Neural crest cell (in vitro differentiated cells): ENCODE measurements at places on chromosomes 7 and 10. TPM values are rescaled to one million over a fixed set of nuclear protein-coding genes. Genes with fewer than 3 reads are reported as not detected.

- H3K27ac ChIP-seq = no peak overlapping the region
- H3K4me3 ChIP-seq = no peak overlapping the region
- H3K27me3 ChIP-seq = no peaks in the 10 kb centered on the region
- no peaks in the 10 kb centered on the region for H3K4me1 ChIP-seq
Observed at GRCh38 chr7:27992097-27992496, 188.5 kb downstream of the JAZF1 start.

GRCh38 chr10:52951824-52952223 is 179.2 kb upstream of the MBL2 start:
- peaks cover 12% of the 10 kb centered on the region for H3K4me1 ChIP-seq
- H3K36me3 ChIP-seq = no peaks in the 10 kb centered on the region
- no peak overlapping the region for H3K4me3 ChIP-seq
- H3K27me3 ChIP-seq = peaks cover 15% of the 10 kb centered on the region

GRCh38 chr7:155322530-155322929 is 24.9 kb downstream of the INSIG1 start:
- no peak for DNase-seq
- H3K27ac ChIP-seq = no peak overlapping the region

DNA sequence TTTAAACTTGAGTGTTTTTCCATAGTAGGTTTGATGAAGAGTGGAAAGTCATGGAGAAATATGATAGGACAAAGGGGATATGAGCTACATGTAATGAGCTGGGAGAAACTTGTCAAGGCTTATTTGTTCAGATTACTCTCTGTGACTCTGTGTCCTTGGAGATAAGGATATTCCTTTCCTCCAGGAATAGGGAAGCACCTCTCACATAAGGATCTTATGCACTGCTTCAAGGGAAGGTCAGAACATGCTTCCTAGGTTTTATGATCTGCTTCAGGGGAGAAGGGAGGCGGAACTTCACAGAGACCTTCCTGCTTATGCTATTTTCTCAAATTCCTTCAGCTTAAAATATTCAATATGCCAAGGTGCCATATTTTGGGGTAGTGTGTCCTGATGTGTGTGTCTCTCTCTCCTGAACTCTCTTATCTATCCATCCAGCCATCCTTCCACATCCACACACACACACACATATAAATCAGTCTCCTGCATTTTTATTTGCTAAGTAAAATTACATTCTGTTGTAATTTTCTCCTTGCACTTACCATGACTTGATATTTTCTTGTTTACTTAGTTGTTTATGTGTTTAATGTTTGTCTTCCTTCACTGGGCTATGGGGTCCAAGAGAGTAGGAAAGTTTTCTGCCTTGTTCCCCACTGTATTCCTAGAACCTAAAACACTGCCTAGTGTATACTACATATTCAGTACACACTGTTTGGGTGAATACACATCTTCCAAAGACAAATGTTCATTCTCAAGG is 26.4 kb downstream of the ARL4A start:
- H3K4me3 ChIP-seq = peak overlapping the region; percentile 8
- no peaks in the 10 kb centered on the region for H3K36me3 ChIP-seq
- peak overlapping the region; percentile 76 for H3K27ac ChIP-seq
- H3K4me1 ChIP-seq = peaks cover 60% of the 10 kb centered on the region

GRCh38 chr10:49024484-49024883 is 84.8 kb upstream of the LRRC18 start:
- H3K4me3 ChIP-seq = no peak overlapping the region
- no peak overlapping the region for H3K27ac ChIP-seq
- peaks cover 4% of the 10 kb centered on the region for H3K4me1 ChIP-seq
- no peaks in the 10 kb centered on the region for H3K27me3 ChIP-seq
- DNase-seq = no peak
- H3K36me3 ChIP-seq = no peaks in the 10 kb centered on the region

DNA sequence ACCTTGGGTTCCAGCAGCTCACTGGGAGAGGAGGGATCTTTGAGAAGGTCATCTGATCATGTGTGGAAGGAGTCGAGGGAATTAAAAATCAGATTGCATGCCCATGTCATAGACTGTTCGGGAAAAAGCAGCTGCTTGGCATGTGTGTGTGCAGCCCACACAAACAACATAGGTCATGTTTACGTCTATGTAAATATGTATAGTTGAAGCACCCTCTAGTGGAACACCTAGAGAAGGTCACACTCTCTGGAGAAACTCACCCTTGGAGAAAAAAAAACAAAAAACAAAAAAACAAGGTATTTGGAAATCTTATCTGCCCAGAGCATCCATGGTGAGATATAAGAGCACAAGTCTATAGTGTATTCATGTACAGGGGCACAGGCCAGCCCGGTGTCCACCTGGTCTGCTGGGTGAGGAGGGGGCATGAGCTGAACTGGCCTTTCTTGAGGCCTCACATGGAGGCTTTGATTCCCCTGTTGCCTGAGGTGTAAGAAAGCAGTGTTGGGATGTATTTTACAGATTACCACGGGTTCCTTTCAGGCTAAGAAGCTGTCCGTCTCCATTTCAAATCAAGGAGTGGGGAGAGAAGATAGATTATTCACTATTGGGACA is 98.0 kb downstream of the NPY start:
- H3K36me3 ChIP-seq = peaks cover 2% of the 10 kb centered on the region
- no peak overlapping the region for H3K27ac ChIP-seq
- no peak overlapping the region for H3K4me3 ChIP-seq
- DNase-seq = no peak
- no peaks in the 10 kb centered on the region for H3K27me3 ChIP-seq
- no peaks in the 10 kb centered on the region for H3K4me1 ChIP-seq

DNA sequence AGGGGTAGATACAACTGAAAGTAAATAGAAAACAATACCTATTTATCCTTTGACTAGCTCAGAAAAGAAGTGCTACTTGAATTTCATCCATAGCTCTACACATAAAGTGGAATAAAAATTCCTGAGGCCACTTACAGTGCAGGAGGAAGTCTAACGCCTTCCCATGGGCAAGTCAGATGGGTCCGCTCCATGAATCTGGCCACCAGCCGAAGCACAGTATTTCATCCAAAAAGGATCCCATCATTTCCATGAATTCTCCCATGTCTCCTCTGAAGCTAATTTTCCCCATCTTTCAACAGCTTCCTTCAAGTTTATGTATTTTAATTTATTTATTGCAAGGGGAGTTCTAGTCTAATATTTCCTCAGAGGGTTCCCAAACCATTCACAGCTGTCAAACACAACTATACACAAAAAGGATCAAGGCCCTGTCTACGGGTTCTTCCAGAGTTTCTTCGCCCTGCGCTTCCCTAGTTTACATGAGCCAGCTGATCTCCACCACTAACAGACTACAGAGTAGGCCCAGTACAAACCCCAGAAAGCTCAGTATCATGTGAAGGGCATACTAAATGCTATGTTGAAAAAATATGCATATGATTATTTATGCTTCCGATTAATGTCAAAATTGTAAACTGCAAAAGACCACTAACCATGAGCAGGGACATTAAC is 184.7 kb downstream of the DOCK4 start:
- no peaks in the 10 kb centered on the region for H3K4me1 ChIP-seq
- no peak for DNase-seq
- H3K27me3 ChIP-seq = no peaks in the 10 kb centered on the region

DNA sequence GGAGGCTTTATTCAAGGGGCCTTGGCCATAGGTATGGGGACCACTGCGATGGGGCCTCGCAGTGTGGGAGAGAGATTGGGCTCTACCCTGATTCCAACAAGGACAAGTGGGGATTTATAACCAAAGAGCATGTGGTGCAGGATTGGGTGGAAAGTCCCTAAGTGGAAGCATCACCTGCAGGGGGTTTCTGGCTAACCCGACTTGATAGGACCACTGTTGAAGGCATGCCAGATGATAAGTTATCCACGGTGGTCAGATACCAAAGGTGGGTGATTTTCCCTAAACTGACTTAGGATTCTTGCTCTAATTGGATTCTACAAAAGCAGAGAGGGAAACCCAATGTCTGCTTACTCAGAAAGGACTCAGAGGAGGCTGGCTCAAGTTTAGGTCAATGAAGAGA is 429.6 kb upstream of the LRGUK start:
- H3K4me1 ChIP-seq = no peaks in the 10 kb centered on the region
- H3K27me3 ChIP-seq = no peaks in the 10 kb centered on the region
- H3K27ac ChIP-seq = no peak overlapping the region
- no peak for DNase-seq

- H3K27me3 ChIP-seq = no peaks in the 10 kb centered on the region
- H3K4me3 ChIP-seq = peak overlapping the region; percentile 3
- H3K4me1 ChIP-seq = peaks cover 26% of the 10 kb centered on the region
- H3K27ac ChIP-seq = peak overlapping the region; percentile 52
- no peak for DNase-seq
Observed at GRCh38 chr7:87339373-87339897, 6.0 kb upstream of the CROT start.

GRCh38 chr7:138325434-138325833 is 134.6 kb upstream of the TRIM24 start:
- H3K36me3 ChIP-seq = peaks cover 27% of the 10 kb centered on the region
- H3K27ac ChIP-seq = no peak overlapping the region
- no peak overlapping the region for H3K4me3 ChIP-seq
- no peaks in the 10 kb centered on the region for H3K27me3 ChIP-seq

DNA sequence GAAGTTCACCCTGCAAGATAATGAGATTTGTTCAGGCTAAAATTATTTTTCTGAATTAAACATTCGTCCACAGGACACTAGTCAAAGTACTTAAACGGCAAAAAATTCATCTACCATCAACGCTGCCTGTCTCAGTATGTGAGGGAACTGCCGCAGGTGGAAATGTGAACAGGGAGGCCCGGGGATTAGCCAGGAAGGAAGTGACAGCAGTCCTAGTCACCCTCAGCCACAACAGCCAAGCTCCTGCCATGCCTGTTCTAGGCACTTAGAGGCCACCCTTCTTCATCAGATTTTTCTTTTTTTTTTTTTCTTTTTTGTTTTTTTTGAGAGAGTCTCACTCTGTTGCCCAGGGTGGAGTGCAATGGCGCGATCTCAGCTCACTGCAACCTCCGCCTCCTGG is 9.4 kb downstream of the NUDT5 start:
- no peak for DNase-seq
- H3K4me3 ChIP-seq = no peak overlapping the region
- H3K4me1 ChIP-seq = no peaks in the 10 kb centered on the region
- H3K36me3 ChIP-seq = peaks cover 3% of the 10 kb centered on the region

DNA sequence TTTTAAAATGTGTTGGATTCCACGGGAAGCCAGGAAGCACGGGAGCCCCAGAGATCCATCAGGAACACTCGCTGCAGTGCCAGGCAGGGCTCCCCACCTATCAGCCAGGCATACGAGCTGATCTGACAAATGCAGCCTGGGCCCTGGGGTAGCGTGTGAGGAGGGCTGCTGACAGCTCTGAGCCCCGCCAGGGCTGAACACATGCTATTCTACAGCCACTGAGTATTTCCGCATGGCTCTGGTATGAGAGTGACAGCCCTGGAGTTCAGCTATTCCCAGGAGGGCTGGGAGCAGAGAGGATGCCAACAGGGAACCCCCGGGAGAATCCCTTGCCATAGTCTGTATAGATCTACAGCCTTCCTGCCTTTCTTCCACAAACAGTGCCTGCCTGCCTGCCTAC is 237.3 kb upstream of the ZMIZ1 start:
- no peak overlapping the region for H3K4me3 ChIP-seq
- H3K27me3 ChIP-seq = no peaks in the 10 kb centered on the region
- peak overlapping the region; percentile 36 for H3K27ac ChIP-seq
- no peak for DNase-seq

GRCh38 chr10:28857164-28857563 is 179.8 kb downstream of the BAMBI start:
- H3K36me3 ChIP-seq = peaks cover 3% of the 10 kb centered on the region
- no peak overlapping the region for H3K27ac ChIP-seq
- H3K27me3 ChIP-seq = peaks cover 2% of the 10 kb centered on the region
- no peak overlapping the region for H3K4me3 ChIP-seq
- DNase-seq = no peak

- H3K4me1 ChIP-seq = no peaks in the 10 kb centered on the region
- no peak overlapping the region for H3K4me3 ChIP-seq
- no peaks in the 10 kb centered on the region for H3K27me3 ChIP-seq
- no peaks in the 10 kb centered on the region for H3K36me3 ChIP-seq
- no peak overlapping the region for H3K27ac ChIP-seq
Observed at GRCh38 chr10:9596368-9596920, 1421.2 kb upstream of the CELF2 start.

DNA sequence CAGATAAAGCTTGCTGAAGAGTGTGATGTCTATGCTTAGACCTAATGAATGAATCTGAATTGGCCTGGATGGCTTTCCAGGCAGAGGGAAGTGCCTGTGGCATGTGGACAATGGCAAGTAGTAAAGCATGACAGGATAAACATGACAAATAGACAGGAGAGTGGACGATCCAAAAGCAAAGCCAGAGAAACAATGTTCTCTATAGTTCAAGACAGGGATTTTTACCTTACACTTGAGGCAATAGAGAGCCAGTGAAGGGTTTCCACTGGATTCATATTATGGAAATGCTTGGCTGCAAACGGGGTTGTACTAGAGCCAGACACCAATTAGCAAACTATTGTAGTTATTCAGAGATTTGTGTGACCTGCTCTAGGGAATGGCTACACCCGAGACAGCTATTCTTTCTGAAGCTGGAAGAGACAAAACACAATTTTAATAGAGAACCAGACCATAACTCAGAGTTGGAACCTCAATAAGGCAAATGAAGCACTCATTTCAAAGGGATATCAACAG is 2.3 kb downstream of the AGMO start:
- no peaks in the 10 kb centered on the region for H3K27me3 ChIP-seq
- no peak overlapping the region for H3K4me3 ChIP-seq
- H3K4me1 ChIP-seq = peaks cover 12% of the 10 kb centered on the region
- no peaks in the 10 kb centered on the region for H3K36me3 ChIP-seq

GRCh38 chr10:94680544-94680943 is 3.0 kb upstream of the CYP2C18 start:
- DNase-seq = no peak
- no peak overlapping the region for H3K4me3 ChIP-seq
- H3K27me3 ChIP-seq = peaks cover 3% of the 10 kb centered on the region
- H3K4me1 ChIP-seq = no peaks in the 10 kb centered on the region

GRCh38 chr7:70694434-70694970 is 437.4 kb upstream of the GALNT17 start:
- H3K27ac ChIP-seq = peak overlapping the region; percentile 99
- peaks cover 6% of the 10 kb centered on the region for H3K36me3 ChIP-seq
- H3K4me1 ChIP-seq = peaks cover 8% of the 10 kb centered on the region
- peak; percentile 49 for DNase-seq
- H3K27me3 ChIP-seq = peaks cover 8% of the 10 kb centered on the region

DNA sequence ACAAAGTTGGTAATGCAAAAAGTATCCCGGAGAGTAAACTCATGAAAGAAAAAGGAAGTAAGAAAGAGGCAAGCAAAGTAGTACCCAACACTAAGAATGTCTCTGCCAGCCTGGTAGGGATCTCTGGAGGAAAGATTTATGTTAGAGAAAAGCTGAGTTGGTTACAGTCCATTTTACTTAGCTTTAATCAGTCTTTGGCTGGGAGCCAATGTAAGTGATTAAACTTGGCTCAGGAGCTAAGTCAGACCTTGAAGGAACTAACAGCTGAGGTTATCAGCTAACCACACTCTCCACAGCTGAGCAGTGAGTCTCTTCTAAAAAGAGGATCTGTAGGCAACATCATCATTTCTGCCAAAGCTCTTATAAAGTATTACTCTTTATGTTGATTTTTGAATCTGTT is 148.0 kb downstream of the ANKRD7 start:
- no peaks in the 10 kb centered on the region for H3K27me3 ChIP-seq
- no peak overlapping the region for H3K4me3 ChIP-seq
- H3K27ac ChIP-seq = no peak overlapping the region
- H3K4me1 ChIP-seq = no peaks in the 10 kb centered on the region

GRCh38 chr7:66157060-66157459 is 42.4 kb downstream of the CRCP start:
- no peak overlapping the region for H3K27ac ChIP-seq
- no peak overlapping the region for H3K4me3 ChIP-seq
- DNase-seq = no peak
- H3K36me3 ChIP-seq = peaks cover 29% of the 10 kb centered on the region

- H3K27ac ChIP-seq = no peak overlapping the region
- DNase-seq = no peak
- no peaks in the 10 kb centered on the region for H3K4me1 ChIP-seq
Observed at GRCh38 chr7:45876519-45876918, 3.6 kb upstream of the CCDC201 start.

The RNF133 gene
- 0.16 TPM in 1 of 2 replicates, not detected in the other for total RNA-seq

The CUBN gene
- 1.6 and 2.2 TPM in 2 replicates for total RNA-seq

The ICA1 gene
- total RNA-seq = 3.5 and 4.2 TPM in 2 replicates

The NKX1-2 gene
- not detected in 2 replicates for total RNA-seq
